H4 (cell line): ENCODE measurements at places on chromosomes 12 and 14. TPM values are rescaled to one million over a fixed set of nuclear protein-coding genes. Genes with fewer than 3 reads are reported as not detected.

DNA sequence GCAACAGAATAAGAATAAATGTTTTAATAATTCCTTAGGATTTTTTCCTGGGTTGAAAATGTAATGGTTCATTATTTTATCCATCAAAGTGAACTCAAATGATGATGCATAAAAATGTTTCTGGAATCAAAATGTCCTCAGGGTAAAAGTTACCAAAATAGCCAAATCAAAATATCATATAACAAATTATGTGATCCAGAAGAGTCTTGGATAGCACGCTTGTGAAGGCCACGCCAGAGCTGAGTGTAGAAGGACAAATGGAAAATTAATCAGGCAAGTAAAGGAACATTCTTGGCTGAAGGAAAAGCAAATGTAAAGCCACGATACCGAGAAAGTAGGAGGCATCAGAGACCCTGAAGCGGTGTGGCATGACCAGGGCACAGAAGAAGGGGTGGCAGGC lies 169.2 kb downstream of the CAPZA3 start:
- no peak for DNase-seq

- DNase-seq = no peak
Observed at GRCh38 chr12:5227708-5228373, 184.2 kb downstream of the KCNA5 start.

GRCh38 chr14:103404032-103404918 lies 19.1 kb downstream of the MARK3 start:
- no peak for DNase-seq

DNA sequence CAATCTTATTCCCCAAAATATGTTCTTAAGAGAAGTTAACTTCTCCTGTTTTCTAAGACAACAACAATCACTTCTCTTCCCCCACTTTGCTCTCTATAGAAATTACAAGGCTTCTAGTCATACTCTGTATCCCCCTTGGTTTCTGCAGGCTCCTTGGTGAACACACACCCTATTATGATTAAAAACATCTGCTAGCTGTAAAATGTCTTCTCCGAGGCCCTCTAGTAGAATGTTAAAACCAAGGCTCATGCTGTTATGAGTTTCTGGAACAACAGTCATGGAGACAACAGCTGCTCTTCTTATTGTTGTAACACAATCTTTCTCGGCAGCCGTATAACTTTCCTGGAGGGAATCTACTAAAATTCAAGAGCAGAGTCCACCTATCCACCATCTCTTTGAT lies 397.5 kb upstream of the CCDC196 start:
- DNase-seq = no peak

DNA sequence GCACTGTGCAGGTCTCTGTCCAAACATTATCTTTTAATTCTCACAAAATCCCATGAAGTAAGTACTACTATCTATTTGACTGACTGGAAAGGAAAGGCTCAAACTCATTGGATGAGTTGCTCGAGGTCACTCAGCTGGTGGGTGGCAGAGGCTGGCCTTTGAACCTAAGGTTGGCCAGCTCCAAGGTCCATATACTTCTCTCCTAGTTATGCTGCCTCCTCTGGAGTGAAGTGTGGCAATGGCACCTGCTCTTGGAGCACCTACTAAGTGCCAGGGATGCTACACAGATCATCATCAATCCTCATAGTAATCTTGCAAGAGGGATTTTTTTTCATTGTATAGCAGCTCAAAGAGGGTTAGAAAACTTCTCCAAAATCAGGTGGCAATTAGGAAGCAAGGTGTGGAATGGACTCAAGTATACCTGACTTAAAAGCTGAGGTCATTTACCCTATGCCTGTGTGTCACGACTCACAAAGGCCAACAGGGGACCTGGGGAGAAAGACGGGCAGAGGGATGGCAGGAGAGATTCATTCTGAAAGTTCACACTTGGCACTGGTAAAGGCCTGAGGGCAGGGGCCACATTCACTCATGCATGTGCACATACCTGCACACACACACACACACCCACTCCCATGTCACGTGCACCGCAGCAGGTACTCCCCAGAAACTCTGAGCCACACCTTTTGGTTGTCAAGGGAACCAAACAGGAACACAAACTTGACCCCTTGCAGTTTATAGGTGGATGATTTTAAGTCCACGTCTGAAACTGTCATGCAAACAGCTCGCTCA lies 146.4 kb downstream of the FOXN3 start:
- DNase-seq = no peak

DNA sequence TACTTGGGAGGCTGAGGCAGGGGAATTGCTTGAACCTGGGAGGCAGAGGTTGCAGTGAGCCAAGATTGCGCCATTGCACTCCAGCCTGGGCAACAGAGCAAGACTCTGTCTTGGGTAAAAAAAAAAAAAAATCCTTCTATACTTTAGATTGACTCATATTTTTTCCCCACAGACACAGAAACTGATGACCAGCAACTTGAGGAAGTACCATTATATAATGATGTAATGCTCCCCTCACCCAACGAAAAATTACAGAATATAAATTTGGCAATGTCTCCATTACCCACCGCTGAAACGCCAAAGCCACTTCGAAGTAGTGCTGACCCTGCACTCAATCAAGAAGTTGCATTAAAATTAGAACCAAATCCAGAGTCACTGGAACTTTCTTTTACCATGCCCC lies 24.3 kb upstream of the SNAPC1 start:
- no peak for DNase-seq

- no peak for DNase-seq
Observed at GRCh38 chr14:95043314-95043713, 114.0 kb downstream of the DICER1 start.

- no peak for DNase-seq
Observed at GRCh38 chr12:107320033-107320928, 226.9 kb upstream of the CRY1 start.

- DNase-seq = no peak
Observed at GRCh38 chr12:106178562-106178961, 39.8 kb upstream of the NUAK1 start.

GRCh38 chr12:52032446-52032803 lies 18.8 kb upstream of the NR4A1 start:
- peak; percentile 37 for DNase-seq

DNA sequence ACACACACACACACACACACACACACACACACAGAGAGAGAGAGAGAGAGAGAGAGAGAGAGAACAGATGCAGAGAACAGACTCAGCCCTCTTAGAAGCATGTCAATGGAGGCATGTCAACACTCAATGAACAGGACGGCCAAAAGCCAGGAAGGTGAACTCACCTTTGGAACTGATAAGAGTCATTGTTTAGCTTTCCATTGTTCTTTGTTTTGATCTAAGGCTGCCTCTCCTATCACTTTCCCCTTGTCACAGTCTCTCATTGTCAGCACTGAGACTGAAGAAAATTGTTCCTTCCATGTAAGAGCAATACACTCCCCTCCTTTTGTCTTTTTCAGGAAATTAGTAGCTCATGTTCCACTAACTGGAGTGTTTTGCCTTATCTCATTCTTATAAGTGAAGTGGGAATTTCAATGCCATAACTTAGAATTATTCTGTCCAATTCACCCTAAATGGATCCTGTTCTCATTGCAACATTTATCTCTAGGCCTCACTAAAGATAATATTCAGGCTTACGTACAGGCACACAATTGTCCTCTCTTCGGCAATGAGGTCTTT lies 218.0 kb downstream of the DUSP6 start:
- DNase-seq = no peak

DNA sequence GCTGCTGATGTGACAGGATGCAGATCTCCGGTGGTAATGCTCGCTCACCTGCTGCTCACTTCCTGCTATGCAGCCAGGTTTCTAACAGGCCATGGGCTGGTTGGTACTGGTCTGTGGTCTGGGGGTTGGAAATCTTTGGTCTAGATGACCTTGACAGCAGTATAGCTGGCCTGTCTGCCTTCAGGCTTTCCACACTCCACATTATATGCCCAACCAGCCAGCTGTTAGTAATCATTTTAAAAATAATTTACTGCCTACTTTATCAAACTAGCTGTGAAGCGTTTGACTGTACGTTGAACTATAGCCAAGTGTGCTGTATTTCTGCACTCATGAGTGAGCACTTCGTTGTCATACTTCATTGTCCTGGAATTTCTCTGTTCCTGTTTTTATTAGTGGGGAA lies 424.0 kb upstream of the GARIN6 start:
- no peak for DNase-seq

DNA sequence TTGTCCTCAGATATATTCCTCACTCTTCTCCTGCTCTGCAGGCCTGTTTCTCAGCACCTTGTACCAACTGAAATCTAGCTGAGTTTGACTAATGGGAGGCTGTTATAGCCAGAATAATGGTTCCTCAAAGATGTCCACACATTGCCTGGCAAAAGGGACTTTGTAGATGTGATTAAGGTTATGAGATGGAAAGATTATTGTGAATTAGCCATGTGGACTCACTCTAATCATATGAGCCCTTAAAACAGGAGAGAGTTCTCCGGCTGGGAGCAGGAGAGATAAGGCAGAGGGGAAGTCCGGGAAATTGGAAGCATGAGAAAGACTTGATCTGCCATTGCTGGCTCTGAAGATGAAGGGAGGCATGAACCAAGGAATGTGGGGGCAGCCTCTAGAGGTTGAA lies 40.0 kb upstream of the KTN1 start:
- no peak for DNase-seq

GRCh38 chr12:97801471-97802059 lies 339.0 kb downstream of the RMST start:
- DNase-seq = no peak

GRCh38 chr12:117845271-117845904 lies 123.4 kb downstream of the KSR2 start:
- DNase-seq = no peak

- no peak for DNase-seq
Observed at GRCh38 chr14:36723530-36723929, 61.9 kb downstream of the PAX9 start.

Gene KSR2
- total RNA-seq = 0.06 TPM in 1 of 2 replicates, not detected in the other

Gene CACNA1C
- 1.5 TPM in 2 replicates for total RNA-seq
